Vagina (tissue), 2 donors: ENCODE measurements at places on chromosomes 11 and 22. TPM values are rescaled to one million over a fixed set of nuclear protein-coding genes. Genes with fewer than 3 reads are reported as not detected.

Gene TMEM121B
- not detected for total RNA-seq

- no peak for DNase-seq
Observed at GRCh38 chr11:16191212-16191867, 165.0 kb downstream of the SOX6 start.

DNA sequence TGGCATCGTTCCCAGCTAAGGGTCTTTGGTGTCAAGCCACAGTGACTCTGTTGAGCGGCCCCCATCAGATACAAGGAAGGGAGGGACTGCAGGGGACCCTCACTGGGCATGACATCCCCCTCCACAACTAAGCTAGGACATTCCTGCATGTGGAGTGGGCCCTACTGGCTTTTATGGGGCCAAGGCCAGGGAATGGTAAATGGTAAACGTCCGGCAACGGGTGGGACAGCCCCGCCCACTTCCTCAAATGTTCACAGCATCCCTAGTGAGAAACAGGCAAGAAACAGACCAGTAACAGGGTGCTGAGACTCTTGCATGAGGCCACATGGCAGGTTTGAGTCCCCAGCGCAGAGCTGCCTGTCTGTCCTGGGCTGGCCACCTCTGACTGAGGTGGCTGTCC, 4.4 kb downstream of the TMPRSS6 start:
- DNase-seq = no peak

DNA sequence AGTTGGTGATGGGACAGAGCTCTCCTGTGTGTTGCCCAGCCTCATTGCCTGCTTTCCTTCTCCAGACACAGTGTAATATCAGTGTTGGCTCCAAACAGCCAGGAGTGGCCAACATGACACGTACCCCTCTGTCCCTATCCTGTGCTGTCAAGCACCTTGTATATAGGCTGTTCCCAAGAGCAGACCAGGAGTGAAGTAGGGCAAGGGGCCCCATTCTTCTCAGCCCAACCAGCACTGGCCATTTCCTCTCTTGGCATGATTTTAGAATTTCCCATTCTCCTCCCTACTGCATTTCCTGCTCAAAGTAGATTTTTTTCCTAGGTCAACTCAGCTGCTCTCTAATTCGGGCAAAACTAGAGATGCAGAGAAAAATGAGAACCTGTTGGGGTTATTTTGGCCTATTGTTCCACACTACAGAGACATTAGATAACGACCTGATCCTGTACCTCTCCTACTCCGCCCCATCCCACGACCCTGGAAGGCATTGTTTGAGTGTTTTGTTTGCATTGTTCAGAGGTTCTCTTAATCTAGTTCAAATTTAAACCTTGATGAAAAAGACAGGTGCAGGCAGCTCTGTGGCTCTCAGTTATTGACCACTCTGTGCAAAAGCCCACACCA, 95.6 kb downstream of the RASSF10 start:
- DNase-seq = no peak

Gene TAGLN
- 1,935 TPM for total RNA-seq

Gene SMIM38
- total RNA-seq = 0.74 TPM

Gene MS4A3
- total RNA-seq = not detected
